ENCODE measurements at places on chromosomes 3 and 15. TPM values are rescaled to one million over a fixed set of nuclear protein-coding genes. Genes with fewer than 3 reads are reported as not detected.

The CCRL2 gene
- not detected for total RNA-seq

The LMAN1L gene
- not detected for total RNA-seq

The WNT7A gene
- not detected for total RNA-seq

The NME9 gene
- not detected for total RNA-seq

The GOLGA8T gene
- total RNA-seq: 1.5 TPM

The ATXN7 gene
- total RNA-seq: 43.2 TPM

- DNase-seq: no peak
Measured at GRCh38 chr3:194481103-194481502, 5.7 kb downstream of the ATP13A3 start.

DNA sequence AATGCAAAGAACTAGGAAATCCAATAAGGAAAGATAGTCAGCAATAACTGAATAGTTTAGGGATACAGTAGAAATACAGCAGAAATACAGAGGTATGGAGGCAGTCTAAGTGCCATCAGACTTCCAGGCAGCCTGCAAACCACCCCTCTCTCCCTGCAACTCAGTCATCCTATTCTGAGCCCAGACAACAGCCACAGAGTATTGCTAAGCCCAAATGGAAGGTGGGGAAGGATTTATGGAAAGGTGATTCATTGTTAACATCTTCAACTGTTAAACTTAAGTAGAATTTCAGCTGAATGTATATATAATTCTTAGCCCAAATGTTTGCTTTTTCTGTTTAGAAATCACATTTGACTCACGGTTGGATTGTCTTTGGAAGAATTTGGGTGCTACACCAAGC is 300.4 kb downstream of the RBMS3 start:
- DNase-seq: no peak

DNA sequence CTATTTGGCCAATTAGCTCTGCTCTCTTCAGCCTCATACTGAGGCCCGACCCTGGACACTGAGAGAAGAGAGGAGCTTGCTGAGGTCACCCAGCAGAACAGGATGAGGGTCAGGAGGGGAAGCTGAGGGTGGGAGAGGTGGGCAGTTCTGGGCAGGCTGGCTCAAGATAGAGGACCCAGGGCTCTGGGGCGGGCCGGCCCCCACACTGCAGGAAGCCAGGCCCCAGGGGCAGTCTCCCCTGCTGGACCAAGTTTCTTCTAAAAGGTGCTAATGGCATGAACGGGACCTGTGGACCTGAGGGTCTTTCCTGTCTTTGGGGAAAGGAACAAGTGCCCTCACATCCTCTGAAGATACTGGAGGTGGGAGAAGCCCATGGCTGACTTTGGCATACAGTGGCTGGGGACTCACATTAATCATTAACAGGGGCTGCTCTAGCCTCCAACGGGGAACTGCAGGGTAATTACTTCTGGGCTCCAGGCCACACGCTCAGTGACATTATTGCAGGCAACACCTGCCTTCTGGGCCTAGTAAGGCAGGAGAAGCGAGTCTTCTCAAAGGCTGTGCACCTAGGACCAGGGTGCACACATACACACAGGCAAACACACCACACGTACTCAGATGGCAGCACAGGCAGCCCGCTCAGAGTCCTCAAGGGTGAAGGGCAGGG is 10.6 kb downstream of the HCN4 start:
- DNase-seq: no peak

DNA sequence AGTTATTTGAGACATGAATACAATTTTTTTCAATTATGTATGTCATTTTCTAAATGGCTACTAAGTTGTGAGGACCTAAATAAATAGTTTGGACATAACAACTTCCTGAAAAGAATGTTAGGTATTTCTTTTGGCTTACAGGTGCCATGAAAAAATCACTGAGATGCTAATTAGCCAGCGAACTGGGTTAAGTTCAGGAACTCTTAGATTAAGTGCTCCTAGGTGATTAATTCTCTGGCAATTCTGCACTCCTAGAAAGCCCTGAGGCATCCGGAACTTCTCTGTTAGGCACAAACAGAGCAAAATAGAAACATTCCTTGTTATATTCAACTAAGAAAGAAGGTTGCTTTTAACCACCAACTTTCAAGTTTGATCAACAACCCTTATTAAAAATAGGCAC is 192.3 kb downstream of the STAG1 start:
- DNase-seq: no peak

DNA sequence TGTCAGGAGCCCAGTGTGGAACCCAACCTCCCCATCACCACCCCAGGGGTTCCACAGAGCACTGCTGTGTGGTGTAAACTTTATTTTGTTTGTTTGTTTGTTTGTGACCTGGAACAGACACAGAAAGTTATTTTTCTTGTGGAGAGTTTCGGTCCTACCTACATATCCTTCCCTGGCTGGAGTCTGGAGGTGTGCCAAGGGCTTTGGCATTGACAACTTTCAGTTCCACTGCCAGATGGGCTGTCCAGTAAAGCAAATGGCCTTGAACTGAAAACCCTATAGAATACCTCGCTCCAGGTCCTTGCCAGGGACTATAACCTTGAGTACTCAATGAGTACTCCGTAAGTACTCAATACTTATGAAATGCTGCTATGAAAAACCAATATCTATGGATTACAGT is 103.5 kb downstream of the MITF start:
- DNase-seq: no peak

- DNase-seq: no peak
Measured at GRCh38 chr15:65603134-65603533, 7.8 kb downstream of the INTS14 start.

- no peak for DNase-seq
Measured at GRCh38 chr3:151213881-151214280, 10.9 kb upstream of the GPR171 start.
